ENCODE measurements at places on chromosomes 3 and 15. TPM values are rescaled to one million over a fixed set of nuclear protein-coding genes. Genes with fewer than 3 reads are reported as not detected.
A peak's percentile ranks its signal among the peaks of the same experiment; 100 is the strongest.

GRCh38 chr3:170585008-170585936 is 603 bp downstream of the SLC7A14 start:
- no peak overlapping the region for H3K27ac ChIP-seq
- no peaks in the 10 kb centered on the region for H3K4me1 ChIP-seq
- H3K4me3 ChIP-seq: no peak overlapping the region
- peaks cover 23% of the 10 kb centered on the region for H3K27me3 ChIP-seq

DNA sequence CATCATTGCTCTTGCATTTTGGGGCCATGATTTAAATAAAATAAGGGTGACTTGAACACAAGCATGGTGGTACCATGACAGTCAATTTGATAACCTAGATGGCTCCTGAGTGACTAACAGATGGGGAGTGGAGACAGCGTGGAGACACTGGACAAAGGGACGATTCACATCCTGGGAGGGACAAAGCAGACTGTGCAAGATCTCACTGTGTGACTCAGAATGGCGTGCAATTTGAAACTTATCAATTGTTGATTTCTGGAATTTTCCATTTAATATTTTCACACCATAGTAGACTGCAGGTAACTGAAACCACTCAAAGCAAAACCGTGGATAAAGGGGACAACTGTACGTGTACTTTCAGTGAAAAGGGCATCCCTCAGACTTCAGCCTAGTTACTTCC is 25.5 kb downstream of the MCCC1 start:
- H3K27ac ChIP-seq: no peak overlapping the region
- DNase-seq: no peak
- peaks cover 40% of the 10 kb centered on the region for H3K36me3 ChIP-seq
- H3K4me3 ChIP-seq: no peak overlapping the region
- no peaks in the 10 kb centered on the region for H3K27me3 ChIP-seq
- no peaks in the 10 kb centered on the region for H3K4me1 ChIP-seq

The CPEB1 gene
- total RNA-seq: not detected

DNA sequence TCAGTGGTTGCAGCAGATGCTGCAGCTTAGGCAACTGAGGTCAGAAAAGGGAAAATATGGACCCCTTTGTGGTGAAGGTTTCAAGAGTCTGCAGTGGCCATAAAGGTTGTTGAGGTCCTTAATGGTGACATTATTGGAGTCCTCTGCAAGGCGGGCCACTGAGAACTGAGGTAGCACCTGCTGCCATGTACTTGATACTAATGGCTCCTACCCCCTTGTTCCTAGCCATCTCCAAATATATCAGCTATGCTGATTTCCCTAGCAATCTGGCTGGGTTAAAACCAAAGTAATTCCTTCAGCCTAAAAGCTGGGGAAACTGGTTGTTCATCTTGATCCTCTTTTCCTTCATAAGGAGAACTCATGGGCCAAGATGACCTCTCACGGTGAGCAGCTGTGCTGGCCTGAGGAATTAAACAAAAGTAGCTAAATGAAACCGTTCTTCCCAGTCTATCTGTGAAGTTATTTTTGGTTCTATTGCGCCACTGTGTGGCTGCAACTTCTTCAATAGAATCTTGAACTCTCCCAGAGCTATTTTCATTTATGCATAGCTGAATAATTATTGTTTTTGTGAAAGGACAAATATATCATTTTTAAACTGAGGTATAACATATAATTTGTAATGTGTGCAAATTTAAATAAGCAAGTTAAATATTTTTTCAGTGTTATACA is 76.1 kb upstream of the PLSCR4 start:
- no peak overlapping the region for H3K4me3 ChIP-seq
- DNase-seq: peak; percentile 2
- no peaks in the 10 kb centered on the region for H3K27me3 ChIP-seq
- no peaks in the 10 kb centered on the region for H3K4me1 ChIP-seq
- no peaks in the 10 kb centered on the region for H3K36me3 ChIP-seq

- no peak for DNase-seq
- no peaks in the 10 kb centered on the region for H3K27me3 ChIP-seq
Measured at GRCh38 chr3:53328746-53329145, 18.6 kb downstream of the DCP1A start.

DNA sequence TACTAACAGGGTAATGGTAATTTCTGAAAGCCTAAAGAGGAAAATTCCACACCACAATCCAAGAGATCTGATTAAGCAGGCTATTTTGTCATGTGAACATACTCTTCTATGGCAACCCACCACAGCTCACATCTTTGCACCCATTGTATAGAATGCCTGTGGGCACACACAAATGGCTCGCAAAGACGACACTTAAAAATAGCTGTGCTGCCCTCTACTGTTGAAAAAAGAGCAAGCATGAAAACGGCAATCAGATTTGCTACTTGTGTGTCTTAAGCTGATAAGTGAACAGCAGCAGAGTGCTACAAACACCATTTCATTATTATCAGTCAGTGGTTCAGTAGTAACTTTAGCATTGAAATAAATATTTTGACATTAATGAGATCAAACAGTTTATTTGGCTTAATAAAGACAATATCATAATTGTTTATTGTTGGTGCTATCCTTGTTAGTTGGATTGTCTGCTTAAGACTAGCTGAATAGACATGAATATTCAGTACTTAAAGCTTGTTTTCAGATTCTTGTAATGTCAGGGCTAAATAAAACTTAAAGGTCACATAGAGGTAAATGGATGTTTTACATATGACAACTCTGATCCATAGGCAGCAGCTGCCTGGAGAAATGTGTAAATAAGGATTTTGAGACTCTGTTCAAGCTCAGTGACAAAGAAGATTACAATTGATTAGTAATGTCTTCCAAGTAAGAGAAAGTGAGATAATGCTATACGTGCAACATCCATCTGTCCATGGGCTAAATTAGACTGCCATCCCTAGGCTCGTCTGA is 199.1 kb downstream of the LRRN1 start:
- H3K4me3 ChIP-seq: no peak overlapping the region
- no peak for DNase-seq
- H3K27me3 ChIP-seq: no peaks in the 10 kb centered on the region
- H3K27ac ChIP-seq: no peak overlapping the region
- no peaks in the 10 kb centered on the region for H3K36me3 ChIP-seq

GRCh38 chr3:157841029-157841428 is 265.2 kb downstream of the SHOX2 start:
- no peaks in the 10 kb centered on the region for H3K36me3 ChIP-seq
- no peak overlapping the region for H3K27ac ChIP-seq
- no peaks in the 10 kb centered on the region for H3K27me3 ChIP-seq
- H3K4me1 ChIP-seq: no peaks in the 10 kb centered on the region

The CLRN1 gene
- total RNA-seq: not detected

The TUSC7 gene
- total RNA-seq: not detected

- no peaks in the 10 kb centered on the region for H3K36me3 ChIP-seq
- DNase-seq: no peak
- no peak overlapping the region for H3K4me3 ChIP-seq
- no peaks in the 10 kb centered on the region for H3K27me3 ChIP-seq
- H3K27ac ChIP-seq: no peak overlapping the region
Measured at GRCh38 chr15:91537856-91538255, 315.7 kb upstream of the SLCO3A1 start.

The VIPR1 gene
- total RNA-seq: 31.2 TPM

The TNFAIP8L3 gene
- not detected for total RNA-seq

DNA sequence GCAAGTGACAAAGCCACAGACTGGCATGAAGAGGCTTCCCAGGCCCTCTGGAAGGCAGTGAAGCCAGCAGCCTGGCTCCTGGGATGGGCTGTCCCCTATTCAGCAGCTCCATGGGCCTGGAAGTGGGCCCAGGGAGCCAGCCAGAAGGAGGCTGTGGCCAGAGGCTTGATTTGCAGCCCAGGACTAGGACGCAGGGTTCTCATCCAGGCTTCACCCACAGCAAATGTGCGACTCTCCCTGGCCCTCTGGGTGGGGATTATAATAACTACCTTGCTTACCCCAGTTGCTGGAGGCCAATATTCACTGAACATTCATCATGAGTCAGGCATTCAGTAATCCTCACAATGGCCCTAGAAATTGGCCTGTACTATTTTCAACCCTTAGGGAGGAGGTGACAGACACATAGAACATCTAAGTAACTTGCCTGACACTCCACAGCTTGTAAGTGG is 24.6 kb upstream of the SRP14 start:
- no peaks in the 10 kb centered on the region for H3K4me1 ChIP-seq
- no peak for DNase-seq
- no peaks in the 10 kb centered on the region for H3K36me3 ChIP-seq
- H3K4me3 ChIP-seq: no peak overlapping the region
- H3K27ac ChIP-seq: no peak overlapping the region
- no peaks in the 10 kb centered on the region for H3K27me3 ChIP-seq
